H9 (cell line): ENCODE measurements at places on chromosomes 3 and 15. TPM values are rescaled to one million over a fixed set of nuclear protein-coding genes. Genes with fewer than 3 reads are reported as not detected.
A peak's percentile ranks its signal among the peaks of the same experiment; 100 is the strongest.

The CCDC9B gene
- 0.48 and 0.50 TPM in 2 replicates for total RNA-seq

DNA sequence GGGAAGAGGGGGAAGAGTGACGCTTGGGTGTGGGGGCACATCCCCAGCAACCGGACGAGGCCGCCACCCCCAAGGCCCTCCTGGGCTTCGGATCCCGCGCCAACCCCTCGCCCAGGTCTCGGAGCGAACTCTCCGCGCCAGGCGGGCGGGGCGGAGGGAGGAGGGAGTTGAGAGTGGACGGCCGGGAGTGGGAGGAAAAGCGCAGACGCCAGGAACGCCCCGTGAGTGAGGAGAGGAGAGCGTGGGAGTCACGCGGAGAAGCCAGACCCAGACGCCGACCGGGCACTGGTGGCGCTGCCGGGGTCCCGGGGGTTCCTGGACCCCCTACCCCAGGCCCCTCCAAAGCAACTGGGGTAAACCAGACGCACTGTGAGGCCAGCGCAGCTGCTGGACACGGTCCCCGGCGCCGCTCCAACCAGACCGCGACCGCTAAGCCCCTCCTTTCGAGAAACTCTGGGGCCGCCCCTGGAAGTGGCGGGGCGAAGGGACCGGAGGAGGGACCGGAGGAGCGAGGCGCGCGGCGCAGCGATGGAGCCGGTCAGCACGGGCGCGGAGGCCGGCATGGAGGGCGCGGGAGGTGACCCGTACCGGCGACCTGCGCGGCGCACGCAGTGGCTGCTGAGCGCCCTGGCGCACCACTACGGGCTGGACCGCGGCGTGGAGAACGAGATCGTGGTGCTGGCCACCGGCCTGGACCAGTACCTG, at the start of gene EFCC1:
TSS of gene EFCC1 (plus strand) at position 204 of the 705 bp plus-strand sequence. CDS start at position 529, 325 bp downstream.
- H3K4me1 ChIP-seq, result peaks cover 2% of the 10 kb centered on the region; the same call in 1 of the 2 replicates
- no peak within 1 kb of the TSS for H3K27ac ChIP-seq
- H3K36me3 ChIP-seq, result no peaks in the 10 kb centered on the region

The TICRR gene
- 26.0 TPM in 2 replicates for total RNA-seq

DNA sequence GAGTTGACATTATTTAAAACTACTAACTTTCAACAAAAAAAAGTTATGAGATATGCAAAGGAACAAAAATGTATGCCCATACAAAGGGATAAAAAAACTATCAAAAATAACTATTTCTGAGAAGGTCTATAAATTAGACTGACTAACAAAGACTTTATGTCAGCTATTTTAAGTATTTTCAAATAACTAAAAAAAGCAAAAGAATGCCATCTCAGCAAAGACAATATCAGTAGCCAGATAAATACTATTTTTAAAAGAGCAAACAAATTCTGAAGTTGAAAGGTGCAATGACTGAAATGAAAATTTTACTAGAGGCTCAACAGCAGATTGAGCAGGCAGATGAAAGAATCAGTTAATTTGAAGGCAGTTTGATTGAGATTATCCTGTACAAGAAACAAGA, 3.6 kb upstream of the STRIT1 start:
- DNase-seq, result no peak
- peaks cover 20% of the 10 kb centered on the region for H3K36me3 ChIP-seq
- H3K4me1 ChIP-seq, result no peaks in the 10 kb centered on the region
- no peak overlapping the region for H3K4me3 ChIP-seq

- DNase-seq, result no peak
- no peaks in the 10 kb centered on the region for H3K27me3 ChIP-seq
- no peaks in the 10 kb centered on the region for H3K36me3 ChIP-seq
These were observed 76.8 kb upstream of the KLHL25 start for GRCh38 chr15:85871545-85871944.

DNA sequence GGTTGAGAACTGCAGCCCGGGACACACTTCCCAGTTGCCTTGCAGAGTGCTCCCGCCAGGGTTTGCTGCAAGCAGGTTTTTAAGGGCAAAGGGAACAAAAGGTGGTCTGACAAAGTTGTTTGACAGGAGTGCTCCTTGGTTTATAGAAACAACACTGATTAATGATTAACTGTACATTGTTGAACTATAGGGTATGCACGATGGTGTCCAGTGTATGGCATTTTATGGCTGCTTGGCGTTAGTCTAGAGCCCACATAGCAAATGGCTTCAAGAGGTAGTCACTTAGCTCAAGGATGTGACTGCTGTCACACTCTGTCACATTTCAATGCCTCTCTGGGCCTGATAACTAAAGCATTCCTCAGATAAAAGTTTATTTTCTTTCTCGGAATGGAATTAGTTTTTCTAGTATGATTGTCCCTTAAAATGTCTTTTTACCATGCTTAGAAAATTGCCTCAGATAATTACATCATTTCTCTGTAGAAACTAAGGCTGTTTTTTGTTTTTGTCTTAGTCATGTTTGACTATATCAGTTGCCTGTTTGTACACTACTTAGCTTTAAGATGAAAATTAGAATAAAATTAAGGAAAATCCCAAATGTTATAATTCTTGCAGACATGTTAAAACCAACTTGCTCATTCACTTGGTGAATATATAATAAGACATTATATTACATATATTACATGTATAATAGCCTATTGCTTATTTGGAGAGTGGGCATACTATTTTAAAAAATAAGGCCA, 61.3 kb upstream of the GATM start:
- no peak overlapping the region for H3K4me3 ChIP-seq
- H3K27me3 ChIP-seq, result no peaks in the 10 kb centered on the region
- H3K27ac ChIP-seq, result no peak overlapping the region
- no peak for DNase-seq
- no peaks in the 10 kb centered on the region for H3K36me3 ChIP-seq
- H3K4me1 ChIP-seq, result peaks cover 3% of the 10 kb centered on the region; the same call in 1 of the 2 replicates

The HESX1 gene
- 28.1 and 28.4 TPM in 2 replicates for total RNA-seq

The BFSP2 gene
- total RNA-seq, result not detected in 2 replicates

GRCh38 chr15:65048241-65048640, 3.1 kb downstream of the SLC51B start:
- no peaks in the 10 kb centered on the region for H3K36me3 ChIP-seq
- H3K27ac ChIP-seq, result no peak overlapping the region
- H3K4me1 ChIP-seq, result no peaks in the 10 kb centered on the region
- no peak for DNase-seq

- H3K36me3 ChIP-seq, result no peaks in the 10 kb centered on the region
- H3K27ac ChIP-seq, result no peak overlapping the region
- H3K4me1 ChIP-seq, result peaks cover 3% of the 10 kb centered on the region; the same call in 1 of the 2 replicates
- no peak for DNase-seq
- no peak overlapping the region for H3K4me3 ChIP-seq
- no peaks in the 10 kb centered on the region for H3K27me3 ChIP-seq
These were observed 5.9 kb downstream of the BCL2L10 start for GRCh38 chr15:52106641-52107040.

DNA sequence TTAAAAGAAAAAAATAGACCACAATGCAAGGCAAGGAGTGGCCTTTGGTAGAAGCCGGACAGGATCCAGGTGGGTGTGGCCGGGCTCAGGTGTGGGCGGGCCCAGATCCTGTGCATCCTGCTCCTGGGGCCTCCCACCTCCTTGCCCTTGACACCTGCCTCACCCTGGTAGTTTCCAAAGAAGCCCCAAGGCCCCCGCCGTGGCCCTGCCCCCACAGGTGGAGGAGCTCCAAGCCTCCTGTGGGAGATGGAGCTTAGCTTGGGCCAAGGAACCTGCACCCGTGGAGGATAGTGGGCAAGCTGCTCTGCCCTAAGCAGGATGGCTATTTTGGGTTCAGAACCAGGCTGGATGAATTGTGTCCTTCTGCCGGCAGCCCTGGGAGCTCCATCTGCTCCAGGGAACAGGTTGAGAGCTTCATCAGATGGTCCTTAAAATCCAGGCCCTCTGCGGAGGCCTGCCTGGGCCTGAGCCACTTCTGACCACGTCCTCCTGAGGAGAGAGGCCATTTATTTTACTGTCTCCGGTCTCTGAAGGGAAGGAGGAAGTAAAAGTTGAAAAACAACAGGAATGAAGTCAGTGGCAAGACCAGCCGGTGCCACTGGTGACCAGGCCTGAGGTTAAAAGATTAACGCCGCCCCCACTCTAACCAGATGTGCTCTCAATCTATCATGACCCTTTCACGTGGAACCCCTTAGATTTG, 53.9 kb upstream of the KLF13 start:
- H3K4me3 ChIP-seq, result no peak overlapping the region
- peak; percentile 37 for DNase-seq
- no peaks in the 10 kb centered on the region for H3K4me1 ChIP-seq
- no peak overlapping the region for H3K27ac ChIP-seq

DNA sequence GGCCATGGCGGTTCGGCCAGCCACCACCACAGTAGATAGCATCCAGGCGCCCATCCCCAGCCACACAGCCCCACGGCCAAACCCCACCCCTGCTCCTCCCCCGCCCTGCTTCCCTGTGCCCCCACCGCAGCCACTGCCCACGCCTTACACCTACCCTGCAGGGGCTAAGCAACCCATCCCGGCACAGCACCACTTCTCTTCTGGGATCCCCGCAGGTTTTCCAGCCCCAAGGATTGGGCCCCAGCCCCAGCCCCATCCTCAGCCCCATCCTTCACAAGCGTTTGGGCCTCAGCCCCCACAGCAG, 29.5 kb downstream of the PTPN23 start:
- no peaks in the 10 kb centered on the region for H3K4me1 ChIP-seq
- H3K27me3 ChIP-seq, result no peaks in the 10 kb centered on the region
- no peak for DNase-seq
- H3K36me3 ChIP-seq, result peaks cover 26% of the 10 kb centered on the region
- no peak overlapping the region for H3K27ac ChIP-seq

DNA sequence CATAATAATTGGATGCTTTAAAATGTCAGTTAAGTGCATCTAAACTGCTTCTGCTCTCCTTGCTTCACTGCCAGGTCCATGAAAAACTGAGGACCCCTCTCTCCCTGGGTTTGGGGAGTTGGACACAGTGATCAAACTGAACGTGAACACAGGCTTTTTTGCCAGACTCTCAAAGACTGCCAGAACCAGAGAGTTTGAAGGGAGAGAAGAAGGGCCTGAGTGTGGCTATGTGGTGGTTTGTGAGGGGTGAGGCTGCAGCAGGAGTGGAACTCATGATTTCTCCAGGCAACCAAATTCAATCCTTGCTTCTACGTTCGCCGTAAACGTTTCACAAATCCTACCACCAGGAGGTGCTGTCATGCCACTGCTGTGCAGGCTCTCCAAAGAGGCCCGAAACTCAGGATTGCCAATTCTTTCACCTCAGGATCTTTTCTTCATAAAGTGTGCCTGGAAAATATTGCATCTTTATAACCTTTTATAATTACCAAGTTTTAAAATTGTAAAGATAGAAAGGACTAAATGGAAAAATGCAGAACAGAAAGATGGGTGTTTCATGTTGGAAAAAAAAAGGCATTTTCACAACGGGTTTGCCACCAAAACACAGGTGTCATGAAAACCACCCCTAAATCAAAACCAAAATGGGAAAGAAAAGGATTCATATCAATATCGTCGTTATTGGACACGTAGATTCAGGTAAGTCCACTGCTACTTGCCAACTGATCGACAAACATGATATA, 19.7 kb downstream of the TM4SF4 start:
- H3K36me3 ChIP-seq, result no peaks in the 10 kb centered on the region
- no peaks in the 10 kb centered on the region for H3K27me3 ChIP-seq
- H3K4me1 ChIP-seq, result no peaks in the 10 kb centered on the region
- H3K4me3 ChIP-seq, result no peak overlapping the region; the same call in 2 of the 3 replicates

DNA sequence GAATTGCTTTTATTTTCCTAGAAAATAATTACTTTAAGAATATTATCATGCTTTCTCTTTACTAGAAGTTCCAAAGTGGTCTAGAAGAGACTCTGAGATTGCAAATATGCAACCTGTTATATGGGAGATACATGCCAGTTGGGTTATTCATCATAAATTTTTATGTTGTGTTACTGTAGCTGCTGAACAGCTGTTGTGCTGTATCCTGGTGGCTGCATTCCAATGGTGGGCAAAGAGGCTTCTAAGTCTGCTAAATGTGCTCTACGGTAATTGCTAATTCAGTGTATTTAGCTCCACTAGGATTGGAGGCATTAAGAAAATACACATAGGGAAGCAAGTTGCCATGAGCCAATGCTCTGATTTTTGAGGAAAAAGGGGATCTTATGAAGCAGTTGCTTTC, 409.0 kb downstream of the TUSC7 start:
- no peaks in the 10 kb centered on the region for H3K27me3 ChIP-seq
- H3K27ac ChIP-seq, result no peak overlapping the region
- H3K4me1 ChIP-seq, result peaks cover 10% of the 10 kb centered on the region; the same call in 1 of the 2 replicates
- DNase-seq, result no peak

- no peaks in the 10 kb centered on the region for H3K4me1 ChIP-seq
- no peak overlapping the region for H3K27ac ChIP-seq
- no peaks in the 10 kb centered on the region for H3K27me3 ChIP-seq
- peaks cover 1% of the 10 kb centered on the region; the same call in 2 of the 3 replicates for H3K36me3 ChIP-seq
- DNase-seq, result no peak
These were observed 72.0 kb upstream of the LSAMP start for GRCh38 chr3:116517308-116517707.

DNA sequence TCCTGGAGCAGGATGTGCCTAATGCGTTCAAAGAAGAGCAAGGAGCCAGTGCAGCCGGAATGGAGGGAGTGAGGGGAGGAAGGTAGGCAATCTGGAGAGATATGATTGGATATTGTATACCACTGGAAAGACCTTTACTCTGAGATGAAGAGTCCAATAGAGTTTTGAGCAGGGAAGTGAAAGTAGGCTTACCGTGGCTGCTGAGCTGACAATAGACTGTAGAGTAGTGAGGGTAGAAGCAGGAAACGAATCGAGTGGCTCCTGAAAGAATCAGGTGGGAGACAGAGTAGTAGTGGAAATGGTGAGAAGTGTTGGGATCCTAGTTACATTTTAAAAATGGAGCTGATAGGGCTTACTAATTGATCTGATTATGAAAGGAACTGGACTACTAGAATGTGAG, 51.8 kb upstream of the NUDT16 start:
- peaks cover 5% of the 10 kb centered on the region for H3K36me3 ChIP-seq
- H3K4me1 ChIP-seq, result no peaks in the 10 kb centered on the region
- no peak overlapping the region for H3K4me3 ChIP-seq

DNA sequence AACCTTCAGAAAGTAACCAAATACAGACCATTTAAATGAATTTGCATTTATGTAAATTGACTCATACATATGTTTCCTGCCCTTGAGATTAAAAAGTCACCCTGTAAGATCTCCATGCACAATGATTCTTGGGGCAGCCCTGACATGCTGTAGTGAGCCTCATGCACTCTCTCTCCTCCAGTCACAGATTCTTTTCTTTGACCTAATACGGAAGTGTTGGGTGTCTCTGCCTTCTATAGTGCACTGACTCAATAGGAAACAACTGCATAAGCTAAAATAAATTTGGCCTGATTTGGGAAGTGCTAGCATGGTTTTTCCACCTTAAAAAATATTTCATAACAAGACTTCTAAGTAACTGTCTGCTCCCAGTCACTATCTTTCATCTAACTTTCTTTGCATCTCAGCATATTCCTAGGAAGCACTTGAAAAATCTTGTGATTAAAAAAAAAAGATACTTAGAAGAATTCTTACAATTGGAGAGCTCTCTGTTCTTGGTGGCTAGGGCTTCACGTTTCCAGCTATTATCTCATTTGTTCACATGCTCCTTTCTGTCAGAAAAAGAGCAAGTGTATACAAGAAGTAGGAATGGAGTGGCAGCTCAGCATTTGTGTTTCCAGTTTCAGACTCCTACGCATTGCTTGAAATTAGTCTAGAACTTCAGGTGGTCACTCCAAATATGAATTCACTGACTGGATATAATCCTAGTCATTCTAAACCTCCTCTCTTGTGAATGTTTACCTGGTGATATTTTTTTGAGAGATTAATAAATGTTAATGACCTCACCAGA, 207.9 kb upstream of the COL8A1 start:
- H3K4me1 ChIP-seq, result no peaks in the 10 kb centered on the region
- no peak for DNase-seq
- H3K4me3 ChIP-seq, result no peak overlapping the region
- no peak overlapping the region for H3K27ac ChIP-seq
- no peaks in the 10 kb centered on the region for H3K36me3 ChIP-seq
- H3K27me3 ChIP-seq, result no peaks in the 10 kb centered on the region

The ATP13A5 gene
- total RNA-seq, result not detected in 2 replicates
